ENCODE measurements at places on chromosomes 7 and 10.

DNA sequence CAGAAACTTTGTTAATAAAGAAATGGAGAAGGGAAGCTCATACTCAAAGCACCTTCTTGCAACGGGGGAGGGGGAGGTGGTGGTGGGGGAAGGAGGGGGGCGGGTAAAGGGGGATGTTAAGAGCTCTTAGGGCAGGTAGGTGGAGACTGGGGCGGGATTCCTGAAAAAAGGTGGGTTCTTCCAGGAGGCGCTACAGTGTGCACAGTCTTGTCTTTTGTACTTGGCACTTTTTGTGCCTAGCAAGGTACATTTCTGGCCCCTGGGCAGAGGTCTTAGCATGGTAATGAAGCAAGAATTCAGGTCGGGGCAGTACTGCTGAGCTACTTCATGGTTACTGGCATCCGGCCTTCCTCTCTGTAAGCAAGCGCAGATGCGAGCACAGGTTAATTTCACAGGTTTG is 15.2 kb upstream of the LAMB4 start:
- no peak for DNase-seq

GRCh38 chr7:2908103-2908683 is 64.1 kb upstream of the GNA12 start:
- no peak for DNase-seq

DNA sequence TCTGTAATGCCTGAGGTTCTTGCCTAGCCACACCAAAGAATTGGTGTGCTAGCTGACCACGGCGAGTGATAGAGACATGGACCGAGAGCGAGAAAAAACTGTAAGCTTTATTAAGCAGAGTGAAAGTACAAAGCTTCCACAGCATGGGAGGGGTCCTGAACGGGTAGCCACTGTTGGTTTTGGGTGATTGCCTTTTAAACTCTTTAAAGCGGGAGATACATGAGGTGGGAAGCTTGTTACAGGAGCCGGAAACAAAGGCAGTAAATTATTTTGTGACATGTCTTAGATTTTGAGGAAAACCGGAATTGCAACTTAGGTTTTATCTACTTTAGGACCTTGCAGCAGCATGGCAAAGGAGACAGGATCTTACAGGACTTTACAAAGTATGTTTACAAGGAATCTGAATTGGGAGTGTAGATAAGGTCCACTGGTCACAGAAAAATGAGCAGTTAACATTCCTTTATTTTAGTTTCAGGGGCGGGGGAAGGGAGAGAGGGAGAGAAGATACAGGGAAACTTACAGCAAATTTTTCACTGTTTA is 252.7 kb upstream of the MBL2 start:
- peak; percentile 51 for DNase-seq

DNA sequence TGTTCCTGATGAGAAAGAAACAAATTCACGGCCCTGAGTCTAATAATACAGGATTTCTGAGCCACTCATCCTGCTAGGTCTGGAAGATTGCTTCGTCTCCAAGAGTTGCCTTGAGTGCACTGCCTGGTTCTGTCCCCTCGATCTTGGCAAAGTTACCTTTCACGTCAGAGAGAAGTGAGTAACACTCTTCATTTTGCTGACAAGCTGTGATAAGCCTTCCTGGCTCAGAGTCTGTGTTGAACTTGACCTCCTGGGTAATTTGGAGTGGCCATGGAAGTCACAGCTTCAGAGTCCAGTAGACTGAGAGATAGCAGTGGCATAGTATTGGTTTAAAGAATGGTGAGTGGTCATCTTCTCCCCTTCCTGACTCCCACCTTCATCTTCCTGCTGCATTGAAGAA is 64.7 kb upstream of the LRGUK start:
- no peak for DNase-seq

DNA sequence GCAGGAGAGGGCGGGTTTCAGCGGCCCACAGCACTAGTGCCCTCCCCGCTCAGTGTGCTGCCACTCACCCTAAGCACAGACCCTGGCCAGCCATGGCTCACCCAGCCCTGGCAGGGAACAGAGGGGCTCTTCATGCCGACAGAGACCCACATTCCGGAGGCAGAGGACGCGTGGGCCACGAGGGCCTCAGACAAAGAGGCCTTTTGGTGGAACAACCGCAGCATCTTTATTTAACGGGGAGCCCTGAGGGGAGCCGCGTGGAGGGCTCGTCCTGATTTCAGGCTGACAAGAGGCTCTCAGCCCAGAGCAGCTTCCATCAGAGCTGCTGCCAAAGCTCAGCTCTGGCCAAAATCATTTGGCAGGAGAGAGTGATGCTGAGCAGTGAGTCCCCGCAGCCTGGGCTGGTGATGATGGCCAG is 127.8 kb downstream of the SH3PXD2A start:
- DNase-seq = no peak

GRCh38 chr7:1809601-1810258 is 139.7 kb downstream of the ELFN1 start:
- no peak for DNase-seq

DNA sequence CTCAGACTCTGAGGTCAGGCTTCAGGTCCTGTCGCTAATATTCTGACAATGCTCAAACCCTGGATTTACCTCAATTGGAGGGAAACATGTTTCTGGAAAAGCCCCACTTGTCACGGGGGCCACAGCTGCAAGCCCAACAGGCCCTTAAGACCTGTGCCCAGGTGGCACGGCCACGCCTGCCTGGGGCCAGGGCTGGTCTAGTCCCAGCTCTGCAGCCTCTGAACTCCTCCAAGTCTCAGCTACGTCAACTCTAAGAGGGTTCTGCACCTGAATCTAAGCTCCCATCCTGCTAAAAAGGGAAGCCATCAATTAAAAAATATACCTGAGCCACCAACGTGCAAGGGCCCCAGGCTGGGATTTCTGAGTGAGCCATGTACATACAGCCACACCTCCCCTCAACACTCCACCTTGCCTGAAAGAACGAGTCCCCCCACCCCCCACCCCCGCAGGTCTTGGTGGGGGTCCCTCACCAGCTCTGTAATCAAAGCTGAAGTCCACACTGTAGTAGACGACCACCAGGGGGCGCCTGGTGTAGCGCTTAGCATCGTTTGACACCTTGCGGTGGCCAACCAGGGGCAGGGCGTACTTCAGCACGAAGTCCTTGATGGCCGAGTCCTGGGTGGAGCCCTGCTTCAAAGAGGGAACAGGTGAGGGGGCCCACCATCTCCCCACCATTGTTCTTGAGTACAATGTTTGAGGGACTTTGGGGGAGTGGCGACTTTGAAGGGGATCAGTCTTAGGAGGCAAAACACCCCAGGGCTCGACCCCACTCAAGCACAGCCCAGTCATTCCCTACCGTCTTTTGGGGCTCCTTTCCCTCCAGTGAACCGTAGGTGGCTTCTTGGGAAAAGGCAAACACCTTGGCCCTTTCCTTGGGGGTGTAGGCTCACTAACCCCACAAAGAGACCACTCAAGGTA is 22.6 kb downstream of the PDIA4 start:
- peak; percentile 53 for DNase-seq

- no peak for DNase-seq
Observed at GRCh38 chr7:96530786-96531185, 178.9 kb downstream of the SEM1 start.

- DNase-seq = no peak
Observed at GRCh38 chr7:37782166-37782565, 66.2 kb upstream of the NME8 start.

- DNase-seq = no peak
Observed at GRCh38 chr10:124003871-124004662, 89.3 kb downstream of the CHST15 start.

DNA sequence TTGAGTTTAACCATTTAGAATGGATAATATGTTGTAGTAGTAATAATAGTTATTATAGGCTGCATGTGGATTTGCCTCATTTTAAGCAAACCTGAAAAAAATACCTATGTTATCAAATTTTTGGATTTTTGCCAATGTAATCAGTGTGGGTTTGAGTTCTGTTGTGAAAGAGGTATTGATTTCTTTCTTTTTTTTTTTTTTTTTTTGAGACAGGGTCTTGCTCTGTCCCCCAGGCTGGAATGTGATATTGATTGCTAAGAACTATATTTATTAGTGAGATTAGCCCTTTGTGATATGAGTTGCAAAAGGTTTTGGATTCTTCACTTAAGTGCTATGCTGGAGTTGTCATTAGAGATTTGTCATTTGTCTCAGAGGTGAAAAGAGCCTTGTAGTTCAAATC is 124.4 kb downstream of the ST7 start:
- DNase-seq = no peak

- no peak for DNase-seq
Observed at GRCh38 chr7:130907439-130907838, 173.4 kb upstream of the KLF14 start.

DNA sequence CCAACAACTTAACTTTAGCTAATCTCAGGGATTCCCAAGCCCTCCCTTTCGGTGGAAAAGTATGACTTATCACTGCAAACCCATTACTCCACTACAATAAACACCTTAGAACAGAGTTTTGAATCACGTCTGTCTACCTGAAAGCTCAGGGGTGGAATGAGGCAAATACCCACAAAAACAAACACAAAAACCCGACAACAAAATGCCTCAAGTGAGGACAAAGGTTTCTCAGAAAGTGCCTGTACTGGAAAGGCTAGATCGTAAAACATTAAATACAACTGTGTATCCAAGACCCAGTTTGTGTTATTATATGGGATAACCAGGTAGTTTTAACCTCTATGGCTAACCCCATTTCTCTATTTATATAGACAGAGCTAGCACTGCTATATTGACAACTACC is 26.0 kb downstream of the MKRN1 start:
- DNase-seq = no peak

GRCh38 chr7:39664585-39664984 is 41.2 kb downstream of the RALA start:
- no peak for DNase-seq

GRCh38 chr7:25669961-25670841 is 441.9 kb upstream of the NPVF start:
- no peak for DNase-seq

DNA sequence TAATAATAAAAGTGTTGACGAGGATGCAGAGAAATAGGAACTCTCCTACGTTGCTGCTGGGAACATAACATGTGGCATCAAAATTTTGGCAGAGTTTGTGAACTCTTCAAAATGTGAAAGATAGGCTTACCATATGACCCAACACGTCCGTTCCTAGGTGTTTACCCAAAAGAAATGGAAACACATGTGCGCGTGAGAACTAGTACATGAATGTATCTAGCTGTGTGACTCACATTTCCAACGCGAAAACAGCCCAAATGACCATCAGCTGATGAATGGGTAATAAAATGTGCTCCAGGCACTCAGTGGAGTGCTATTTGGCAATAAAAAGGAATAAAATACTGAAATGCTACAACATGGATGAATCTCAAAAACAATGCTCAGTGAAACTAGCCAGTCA is 10.4 kb upstream of the ELFN1 start:
- no peak for DNase-seq

DNA sequence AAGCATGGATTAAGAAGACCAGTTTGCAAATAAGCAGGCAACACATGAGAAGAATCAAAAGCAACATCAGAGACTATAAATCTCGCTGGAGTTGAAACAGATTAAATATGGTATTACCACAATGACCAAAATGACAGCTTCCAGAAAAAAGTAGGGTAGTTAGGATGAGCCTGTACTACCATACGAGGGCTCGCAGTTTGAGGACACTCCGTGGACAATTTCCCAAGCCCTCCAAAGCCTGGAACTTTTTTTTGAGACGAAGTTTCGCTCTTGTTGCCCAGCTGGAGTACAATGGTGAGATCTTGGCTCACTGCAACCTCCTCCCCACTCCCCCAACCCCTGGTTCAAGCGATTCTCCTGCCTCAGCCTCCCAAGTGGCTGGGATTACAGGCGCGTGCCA is 1.0 kb downstream of the LRRC17 start:
- no peak for DNase-seq
